H7 (cell line): ENCODE measurements at places on chromosomes 5 and 9. TPM values are rescaled to one million over a fixed set of nuclear protein-coding genes. Genes with fewer than 3 reads are reported as not detected.

Gene LECT2
- total RNA-seq, result not detected in 2 replicates

GRCh38 chr9:91415290-91415689 lies 8.3 kb downstream of the NFIL3 start:
- DNase-seq, result no peak

GRCh38 chr5:170791325-170791954 lies 7.9 kb downstream of the GABRP start:
- DNase-seq, result peak; percentile 82

DNA sequence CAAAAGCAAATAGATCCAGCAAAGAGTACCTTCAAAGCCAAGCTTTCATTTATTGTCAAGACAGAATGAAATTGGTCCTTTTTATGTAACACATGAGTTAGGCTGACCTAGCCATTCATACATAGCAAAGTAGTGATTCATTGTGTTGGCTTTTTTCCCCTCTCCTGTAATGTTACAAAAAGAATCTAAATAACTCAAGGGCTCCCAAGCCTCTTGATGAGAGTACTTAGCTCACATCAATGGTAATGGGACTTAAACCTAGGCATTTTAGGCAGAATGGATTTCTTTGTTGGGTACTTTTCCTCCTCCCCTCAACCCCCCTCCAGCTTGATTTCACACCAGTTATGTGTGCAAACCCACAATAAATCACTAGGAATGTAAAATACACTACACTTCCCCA lies 123.7 kb downstream of the EBF1 start:
- DNase-seq, result no peak
